ENCODE measurements at places on chromosomes 11 and 22.

GRCh38 chr11:59678118-59678812 is 9.4 kb upstream of the PATL1 start:
- no peak for DNase-seq

DNA sequence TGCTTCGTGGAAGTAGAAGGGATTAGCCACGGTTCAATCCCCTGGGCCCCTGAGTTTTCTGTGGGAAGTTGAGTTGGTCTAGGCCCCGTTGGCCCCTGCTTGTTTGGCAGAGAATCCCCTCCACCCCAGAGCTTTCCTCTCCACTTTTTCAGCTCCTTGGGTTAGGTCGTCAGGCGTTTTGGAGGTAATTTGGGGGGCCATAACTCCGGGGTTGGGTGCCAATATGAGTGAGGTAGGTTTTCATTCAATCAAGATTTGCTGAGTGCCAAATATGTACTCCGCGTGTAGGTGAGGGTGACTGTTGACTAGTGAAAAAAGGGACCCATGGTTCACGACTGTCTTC is 590 bp downstream of the ATG13 start:
- DNase-seq = no peak

DNA sequence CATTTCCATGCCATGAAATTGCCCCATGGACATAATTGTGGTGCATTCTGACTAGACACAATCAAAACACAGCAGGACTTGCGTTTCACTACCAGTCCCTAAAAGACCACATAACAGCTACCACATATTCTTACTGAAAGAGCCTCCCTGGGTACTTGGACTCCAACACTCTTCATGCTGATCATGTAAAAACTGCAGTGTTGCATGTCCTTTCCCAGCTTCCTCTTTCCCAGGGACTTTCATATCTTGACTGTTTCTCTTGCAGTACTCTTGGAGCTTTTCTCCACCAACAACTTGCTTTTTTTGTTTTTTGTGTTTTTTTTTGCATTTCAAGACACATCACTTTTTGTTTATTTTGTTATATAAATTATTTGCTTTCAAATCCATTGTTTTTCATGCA is 22.9 kb downstream of the MS4A6E start:
- no peak for DNase-seq

- DNase-seq = no peak
Observed at GRCh38 chr22:39970742-39971141, 10.5 kb downstream of the TMA7B start.

DNA sequence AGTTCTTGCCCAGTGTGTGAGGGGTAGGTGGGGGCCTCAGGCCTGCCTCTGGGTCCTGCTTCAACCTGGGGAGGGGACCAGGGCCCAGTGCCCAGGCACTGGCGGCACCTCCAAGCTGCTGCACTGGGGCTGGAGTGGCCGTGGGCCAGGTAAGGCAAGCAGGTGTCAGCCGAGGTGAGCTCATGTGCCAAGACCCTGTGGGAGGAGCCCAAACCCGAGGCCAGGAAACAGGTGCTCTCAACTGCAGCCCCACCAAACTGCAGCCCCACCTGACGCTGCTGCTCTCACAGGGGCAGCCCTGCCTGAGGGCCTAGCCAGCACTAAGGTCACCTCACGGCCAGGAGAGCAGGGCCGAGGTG is 18.1 kb upstream of the GNB1L start:
- no peak for DNase-seq

DNA sequence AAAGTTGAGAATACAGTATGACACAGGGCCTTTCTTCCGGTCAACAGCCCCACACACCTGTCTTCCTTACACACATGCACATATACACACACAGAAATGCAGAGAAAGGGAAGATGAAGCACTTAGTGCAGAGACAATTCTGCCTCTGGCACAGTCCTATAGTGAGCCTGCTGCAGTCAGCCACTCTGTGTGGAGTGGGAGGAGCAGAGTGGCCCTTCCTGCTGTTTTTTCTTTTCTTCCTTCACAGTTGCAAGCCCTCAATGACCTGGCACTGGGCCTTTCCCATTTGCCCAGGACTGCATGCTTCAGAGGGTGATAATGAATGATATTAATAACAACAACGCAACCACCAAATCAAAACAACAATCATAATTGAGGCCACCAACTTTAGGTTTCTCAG is 527.0 kb upstream of the B3GAT1 start:
- no peak for DNase-seq

DNA sequence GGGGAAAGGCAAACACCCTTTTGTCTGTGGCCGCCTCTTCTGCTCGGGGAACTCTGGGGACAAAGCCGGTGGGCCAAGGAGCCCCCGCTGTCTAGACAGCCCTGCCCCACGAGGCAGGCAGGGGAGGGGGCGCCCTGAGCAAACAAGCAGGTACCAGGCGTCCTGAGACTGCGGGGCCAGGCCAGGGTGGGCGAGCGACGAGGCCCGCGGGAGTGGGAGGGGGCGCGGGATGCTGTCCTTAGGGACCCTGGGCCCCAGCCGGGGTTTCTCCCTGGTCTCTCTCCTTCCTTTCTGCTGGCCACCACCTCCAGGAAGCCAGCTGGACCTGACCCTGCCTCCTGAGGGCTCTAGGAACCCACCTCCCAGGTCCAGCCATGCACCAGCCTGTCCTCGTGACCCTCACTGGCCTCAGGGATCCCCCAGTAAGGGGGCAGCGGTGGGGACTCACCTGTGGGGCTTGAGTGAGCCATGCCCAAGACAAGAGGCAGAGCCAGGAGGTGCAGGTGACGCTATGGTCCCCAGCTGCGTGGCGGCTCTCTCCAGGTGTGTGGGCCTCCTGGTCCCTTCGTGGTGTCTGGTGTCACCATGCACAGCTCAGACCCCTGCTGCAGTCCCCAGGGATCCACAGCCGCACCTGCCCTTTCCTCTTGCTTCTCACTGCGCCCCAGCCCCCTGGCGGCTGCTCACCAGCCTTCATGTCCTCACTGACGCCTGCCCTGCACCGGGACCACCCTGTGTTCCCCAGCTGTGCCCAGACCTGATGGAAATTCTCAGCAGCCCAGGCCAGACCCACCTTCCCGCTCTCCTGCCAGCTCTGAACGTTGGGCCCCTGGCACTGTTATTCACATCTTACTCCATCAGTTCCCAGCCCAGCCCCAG is 26.5 kb upstream of the MUC5AC start:
- DNase-seq = no peak

DNA sequence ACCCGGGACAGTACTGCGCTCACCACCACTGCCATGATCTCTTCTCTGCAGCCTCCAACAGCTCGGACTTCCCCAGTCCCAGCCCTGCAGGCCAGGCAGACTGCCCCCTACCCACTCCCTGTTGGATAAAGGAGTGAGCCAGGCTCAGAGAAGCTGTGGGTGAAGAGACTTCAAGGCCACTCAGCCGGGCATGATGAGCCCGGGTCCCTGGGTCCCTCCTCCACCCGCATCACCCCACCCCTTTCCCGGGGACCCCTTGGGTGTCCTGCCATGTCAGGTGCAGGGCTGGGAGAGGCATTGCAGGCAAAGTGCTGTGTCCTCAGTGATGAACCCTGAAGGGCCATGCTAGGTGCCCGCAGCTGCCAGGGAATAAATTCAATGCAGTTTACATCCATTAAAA is 14.5 kb downstream of the LSP1 start:
- DNase-seq = no peak

- no peak for DNase-seq
Observed at GRCh38 chr11:78469896-78470295, 52.3 kb upstream of the GAB2 start.

GRCh38 chr22:27502327-27502726 is 299.2 kb downstream of the MN1 start:
- DNase-seq = no peak

DNA sequence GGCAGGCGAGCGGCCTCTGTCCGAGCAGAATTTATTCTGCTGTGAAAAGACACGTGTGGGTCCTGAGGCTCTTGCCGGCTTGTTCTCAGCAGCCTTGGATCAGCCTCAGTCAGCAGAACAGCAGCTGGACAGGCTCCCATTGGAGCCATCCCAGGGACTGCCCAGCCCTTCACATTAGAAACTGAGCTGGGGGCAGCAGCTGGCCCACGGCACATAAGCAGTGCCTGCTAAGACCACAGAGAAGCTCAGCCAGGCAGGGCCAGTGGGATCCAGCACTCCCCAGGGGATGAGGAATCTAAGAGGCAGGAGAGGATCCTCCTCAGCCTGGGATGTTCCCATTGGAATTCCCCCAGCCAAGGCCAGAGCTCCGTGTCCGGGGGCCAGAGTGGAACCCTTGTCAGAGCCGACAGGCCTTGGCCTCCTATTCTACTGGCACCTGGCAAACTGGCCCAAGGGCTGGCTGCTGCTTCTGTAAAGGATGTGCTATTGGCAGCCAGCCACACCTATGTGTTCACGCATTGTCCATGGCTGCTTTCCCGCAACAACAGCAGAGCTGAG is 18.2 kb downstream of the RTN4R start:
- no peak for DNase-seq

DNA sequence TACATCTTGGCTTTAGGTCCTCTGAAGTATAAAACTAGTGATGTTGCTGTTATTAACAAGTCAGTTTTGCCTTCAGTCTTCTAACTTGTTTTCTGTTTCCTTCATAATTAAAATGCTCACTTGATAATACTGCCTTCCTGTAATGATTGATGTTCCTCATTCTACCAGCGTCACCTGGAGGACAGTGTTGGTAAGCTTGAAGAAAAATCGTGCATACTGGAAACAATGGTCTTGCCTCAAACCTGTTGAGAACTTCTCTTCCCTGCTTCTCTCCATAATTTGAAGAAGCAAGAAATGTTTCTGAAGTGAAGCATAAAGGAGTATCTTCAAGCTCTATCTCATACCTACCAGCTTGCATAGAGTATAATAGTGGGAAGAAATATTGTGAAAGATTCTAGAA is 3.0 kb downstream of the YWHAH start:
- no peak for DNase-seq

DNA sequence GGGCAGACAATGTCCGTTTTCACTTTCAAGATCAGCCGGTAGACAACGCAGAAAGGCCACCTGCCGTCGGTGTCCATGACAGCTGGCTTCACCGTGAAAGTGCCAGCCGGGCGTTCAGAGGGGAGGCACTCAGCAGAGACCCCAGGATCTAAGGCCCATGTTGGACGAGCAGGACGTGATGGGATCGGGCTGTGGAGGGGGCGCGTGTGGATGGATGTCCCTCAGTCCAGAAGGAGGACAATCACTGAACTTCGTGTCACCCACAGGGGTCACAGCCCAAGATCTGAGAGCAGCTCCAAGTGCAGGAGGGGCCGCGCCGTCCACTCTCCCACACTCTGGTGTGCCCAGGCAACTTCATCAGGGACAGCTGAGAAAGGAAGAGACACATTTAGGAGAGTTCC is 164.4 kb downstream of the BRD1 start:
- no peak for DNase-seq

DNA sequence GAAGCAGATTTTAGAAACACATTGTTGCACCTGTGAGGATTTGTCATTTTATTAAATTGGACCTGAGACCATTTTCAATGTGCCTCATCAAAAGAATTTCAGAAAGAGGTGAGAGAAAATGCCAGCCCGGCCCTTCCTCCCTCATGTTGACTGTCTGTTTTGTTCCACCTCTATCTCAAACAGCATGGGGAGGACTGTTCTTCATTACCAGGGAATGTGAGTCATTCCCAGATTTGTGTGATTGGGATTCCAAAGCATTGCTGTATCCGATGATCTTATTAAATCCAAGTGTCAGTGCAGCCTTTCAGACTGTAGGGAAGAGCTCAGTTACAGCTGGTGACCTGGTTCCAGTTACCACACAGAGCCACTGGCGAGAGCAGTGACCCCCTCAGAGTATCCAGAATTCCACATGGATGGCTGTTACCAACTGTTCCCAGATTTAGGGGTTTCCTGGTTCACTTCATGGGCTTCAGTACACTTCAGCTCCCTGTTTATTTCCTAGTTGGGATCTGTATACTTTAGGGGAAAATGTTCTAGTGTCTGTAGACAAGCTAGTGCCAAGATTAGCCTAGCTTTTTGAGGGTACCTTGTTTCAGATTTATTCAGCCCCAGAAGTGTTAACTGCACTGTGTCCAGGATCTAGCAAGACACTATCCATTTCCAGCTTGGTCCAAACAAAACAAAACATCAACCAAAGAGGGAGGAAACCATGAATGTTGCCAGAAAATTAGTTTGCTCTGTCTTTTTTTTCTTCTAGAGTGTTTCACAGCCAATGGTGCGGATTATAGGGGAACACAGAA is 20.9 kb downstream of the KREMEN1 start:
- no peak for DNase-seq

DNA sequence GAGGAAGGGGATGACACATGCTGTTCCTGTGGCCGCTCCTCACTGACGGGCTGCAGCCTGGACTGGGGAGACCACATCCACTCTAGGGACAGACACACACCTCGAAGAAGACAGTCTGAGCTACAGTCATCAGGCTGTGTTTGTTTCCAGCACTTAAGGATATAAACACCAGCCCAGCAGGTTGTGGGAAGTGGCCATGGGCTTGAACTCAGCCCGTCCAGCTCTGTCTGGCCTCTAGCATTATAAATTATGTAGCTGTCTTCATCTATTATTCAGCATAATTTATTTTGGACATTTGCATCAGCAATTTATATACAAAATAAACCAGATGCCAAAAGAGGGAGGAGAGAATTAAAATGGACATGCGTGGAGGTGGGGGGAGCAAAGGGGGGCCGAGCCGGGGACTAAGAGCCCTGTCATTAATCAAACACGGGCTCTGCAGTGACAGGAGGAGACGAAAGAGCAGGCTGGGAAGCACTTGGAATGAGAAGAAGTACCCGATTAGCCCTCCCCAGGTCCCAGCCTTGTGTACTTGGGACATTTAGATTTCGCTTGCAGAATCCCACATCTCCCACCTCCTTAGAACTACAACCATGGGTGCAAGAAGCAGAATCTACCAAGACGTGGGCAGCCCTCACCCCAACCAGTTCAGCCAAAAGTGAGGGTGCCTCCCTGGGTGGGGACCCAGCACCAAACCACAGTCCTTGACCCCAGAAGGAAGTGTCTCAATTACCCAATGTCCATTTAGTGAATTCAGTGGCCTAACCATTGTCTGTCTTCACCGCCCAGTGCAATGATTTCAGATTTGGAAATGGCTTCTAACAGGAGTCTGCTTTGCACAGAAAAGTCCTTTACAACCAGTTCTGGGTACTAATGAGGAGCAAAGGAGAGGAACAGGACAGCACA is 309.6 kb downstream of the OPCML start:
- no peak for DNase-seq

DNA sequence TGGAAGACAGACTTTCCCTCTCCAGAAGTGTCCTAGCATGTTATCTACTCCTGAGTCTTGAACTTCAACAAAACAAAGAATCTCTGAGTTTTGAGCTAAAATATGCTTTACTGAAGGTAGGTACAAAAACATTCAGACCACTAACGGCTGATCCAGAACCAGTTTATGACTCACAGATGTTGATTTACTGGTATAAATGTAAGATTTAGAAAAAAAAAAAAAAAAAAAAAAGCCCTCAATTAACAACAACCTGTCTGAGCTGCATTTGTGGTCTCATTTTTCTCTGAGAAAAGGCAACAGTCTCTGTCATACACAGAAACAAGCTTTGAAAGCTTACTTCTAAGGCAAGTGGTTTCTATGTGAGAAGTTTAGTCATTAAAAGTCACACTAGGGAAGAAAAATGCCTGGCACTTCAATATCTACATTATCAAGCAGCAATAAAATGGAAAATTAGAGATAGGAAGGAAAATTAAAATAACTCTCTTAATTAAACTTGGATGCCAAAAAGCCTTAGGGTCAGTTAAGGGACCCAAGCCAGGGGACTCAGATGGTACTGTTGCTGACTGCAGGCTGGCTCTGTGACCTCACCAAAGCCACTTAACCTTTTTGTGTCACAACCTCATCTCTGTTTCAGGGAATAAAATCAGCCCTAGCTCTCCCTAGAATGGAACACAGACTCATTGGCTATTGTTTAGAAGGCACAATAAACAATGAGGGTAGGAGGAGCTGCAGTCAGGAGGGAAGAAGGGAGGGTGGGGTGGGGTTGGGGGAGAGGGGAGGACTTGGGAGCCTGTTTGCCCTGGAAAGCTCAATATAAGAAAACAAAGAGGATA is 61.7 kb downstream of the ETS1 start:
- no peak for DNase-seq

Data from T-helper 9 cell (primary cell).